Right renal cortex interstitium (tissue), 3 donors: ENCODE measurements at places on chromosomes 7 and 10.

- no peak for DNase-seq
These were observed 260.0 kb downstream of the GRID1 start for GRCh38 chr10:86106616-86107015.

GRCh38 chr7:143288836-143289235, 685 bp downstream of the CASP2 start:
- DNase-seq: no peak

DNA sequence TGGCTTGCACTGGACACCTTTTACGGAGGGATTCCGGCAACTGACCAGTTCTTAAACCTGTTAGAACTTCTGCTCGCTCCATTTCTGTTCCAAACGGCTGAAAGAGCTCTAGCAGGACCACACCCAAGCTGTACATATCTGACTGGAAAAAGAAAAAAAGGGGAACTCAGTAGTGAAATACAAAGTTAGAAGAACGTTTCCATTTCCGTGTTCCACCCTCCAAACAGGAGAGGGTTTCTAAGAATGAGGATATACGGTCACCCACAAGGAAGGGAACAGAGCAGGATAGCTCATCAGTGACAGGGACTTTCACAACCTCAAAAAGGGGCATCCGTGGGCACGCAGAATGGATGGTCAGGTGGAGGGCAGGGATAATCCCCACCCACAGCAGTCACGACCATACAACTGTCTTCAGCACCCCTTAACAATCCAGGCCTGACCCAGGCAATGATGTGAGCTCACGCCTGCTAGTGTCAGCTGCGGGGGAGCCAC, 4.3 kb upstream of the ANKRD61 start:
- no peak for DNase-seq

GRCh38 chr10:77741746-77742145, 104.1 kb upstream of the KCNMA1 start:
- DNase-seq: no peak

- no peak for DNase-seq
These were observed 17.2 kb downstream of the VSTM2A start for GRCh38 chr7:54559401-54559800.

DNA sequence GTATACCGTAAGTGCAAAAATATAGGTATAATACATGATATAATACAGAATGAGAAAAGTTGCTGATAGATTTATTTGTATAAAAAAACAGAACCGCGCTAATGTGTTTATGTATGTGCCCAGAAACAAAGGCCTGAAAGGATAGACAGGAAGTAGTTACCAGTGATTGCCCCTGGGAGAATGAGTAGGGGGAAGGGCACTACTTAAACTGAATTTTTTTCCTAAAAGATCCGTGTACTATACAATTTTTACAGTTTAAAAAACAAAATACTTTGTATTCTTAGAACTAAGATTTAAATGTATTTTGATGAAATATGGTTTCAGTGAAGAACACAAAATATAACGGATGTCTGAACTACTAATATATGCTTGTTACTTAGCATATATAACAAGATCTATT, 2.9 kb downstream of the IPMK start:
- DNase-seq: no peak

DNA sequence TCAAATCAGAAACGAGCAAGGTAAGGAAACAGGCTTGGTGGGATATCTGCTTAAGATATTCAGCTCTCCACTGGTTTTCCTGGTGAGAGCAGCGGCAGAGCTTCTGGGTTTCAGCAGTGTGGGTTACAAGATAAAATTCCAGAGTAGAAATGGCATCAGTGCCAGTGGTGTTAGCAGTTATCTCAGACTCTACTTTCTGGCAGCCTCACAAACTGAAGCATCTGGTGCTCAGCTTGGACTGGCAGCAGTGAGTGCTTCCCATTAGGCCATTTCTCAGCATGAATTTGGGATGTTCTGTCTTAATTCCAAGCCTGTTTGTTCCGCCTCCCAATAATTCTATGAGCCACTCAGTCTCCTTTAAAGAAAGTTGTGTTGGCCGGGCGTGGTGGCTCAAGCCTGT, 6.9 kb upstream of the GSTO2 start:
- DNase-seq: no peak

- no peak for DNase-seq
These were observed 28.8 kb upstream of the OPALIN start for GRCh38 chr10:96387601-96388000.

GRCh38 chr10:132827861-132828539, 42.1 kb upstream of the NKX6-2 start:
- no peak for DNase-seq

- no peak for DNase-seq
These were observed 68.5 kb downstream of the CXCL12 start for GRCh38 chr10:44316187-44316921.

DNA sequence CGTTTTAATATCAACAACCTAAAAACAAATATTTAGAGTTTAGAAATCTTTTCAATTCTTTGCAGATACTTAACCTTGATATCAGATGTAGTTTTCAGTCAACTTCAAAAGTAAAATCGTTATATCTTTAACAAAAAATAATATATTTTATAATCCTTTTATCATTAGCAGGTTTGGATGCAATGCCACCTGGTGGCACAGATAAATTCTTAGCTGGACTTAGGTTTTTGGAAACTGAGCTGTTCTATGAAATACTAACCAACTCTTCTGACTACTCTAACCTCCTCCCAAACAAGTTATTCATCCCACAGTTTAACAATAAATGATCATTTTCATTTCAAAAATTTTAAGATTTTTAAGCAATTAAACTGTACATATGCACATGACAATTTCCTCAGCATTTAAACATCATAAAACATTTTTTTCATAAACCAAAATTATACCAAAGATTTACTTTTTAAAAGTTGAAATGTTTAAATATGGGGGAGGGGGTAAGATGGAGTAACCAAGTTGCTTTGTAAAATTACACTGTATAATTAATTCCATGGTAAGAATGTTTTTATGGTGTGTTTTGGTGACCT, 56.9 kb downstream of the HIBADH start:
- DNase-seq: no peak

GRCh38 chr10:76463111-76463510, 1031.7 kb downstream of the LRMDA start:
- no peak for DNase-seq

- DNase-seq: no peak
These were observed 207.1 kb upstream of the ETV1 start for GRCh38 chr7:14196555-14196954.

DNA sequence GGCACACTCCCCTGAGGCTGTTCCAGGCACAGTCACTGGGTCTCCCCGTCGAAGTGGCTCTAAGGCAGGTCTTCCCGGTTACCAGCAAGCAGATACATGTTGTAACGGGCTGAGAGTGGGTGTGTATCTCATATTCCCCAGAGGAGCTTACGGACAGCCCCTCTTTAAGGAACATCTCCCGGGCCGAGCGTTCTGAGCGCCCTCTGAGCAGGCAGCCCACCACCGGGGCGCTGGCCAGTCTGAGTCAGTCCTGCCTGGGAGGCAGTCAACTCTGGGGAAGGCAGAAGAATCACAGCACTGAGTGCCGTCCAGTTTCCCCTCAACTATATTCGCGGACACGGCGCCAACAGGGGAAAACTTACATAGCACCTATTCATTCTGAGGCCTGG, 117.4 kb downstream of the LHPP start:
- DNase-seq: no peak

DNA sequence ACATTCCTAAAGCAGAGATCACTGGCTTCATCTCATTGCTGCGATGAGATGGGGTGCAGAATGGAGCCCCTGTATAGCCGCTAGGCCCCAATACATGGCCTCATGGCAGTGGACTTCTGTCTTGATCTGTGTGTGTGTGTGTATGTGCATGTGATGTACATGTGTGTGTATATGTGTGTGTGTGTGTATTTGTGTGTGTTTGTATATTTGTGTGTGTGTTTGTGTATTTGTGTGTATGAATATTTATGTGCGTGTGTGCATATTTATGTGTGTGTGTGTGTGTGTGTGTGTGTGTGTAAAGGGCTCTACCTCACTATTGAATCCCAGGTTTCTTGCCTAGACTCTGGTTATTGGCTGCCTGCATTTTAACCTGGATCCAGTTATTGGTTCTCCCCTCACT, 958.2 kb downstream of the GRID1 start:
- no peak for DNase-seq

GRCh38 chr10:86105181-86105580, 261.4 kb downstream of the GRID1 start:
- DNase-seq: no peak

DNA sequence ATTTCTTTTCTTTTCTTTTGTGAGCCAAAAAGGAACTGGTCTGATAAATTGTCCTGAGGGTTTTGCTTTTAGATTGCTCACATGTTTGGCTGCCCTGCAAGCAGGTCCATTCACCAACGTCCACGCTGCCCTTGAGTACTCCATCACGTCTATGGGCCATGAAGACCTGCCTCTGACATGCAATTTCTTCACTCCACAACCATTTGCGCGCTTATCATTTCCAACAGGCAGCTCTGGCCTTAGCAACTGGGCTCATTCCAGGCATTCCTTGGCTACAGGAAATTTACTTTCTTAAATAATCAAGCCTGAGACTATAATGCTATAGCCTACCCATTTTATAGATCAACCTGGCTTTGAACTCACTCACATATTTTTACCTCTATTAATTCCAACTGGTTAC, 408.3 kb upstream of the C7orf33 start:
- DNase-seq: no peak

- no peak for DNase-seq
These were observed 124.1 kb downstream of the CUL2 start for GRCh38 chr10:34966040-34966439.

DNA sequence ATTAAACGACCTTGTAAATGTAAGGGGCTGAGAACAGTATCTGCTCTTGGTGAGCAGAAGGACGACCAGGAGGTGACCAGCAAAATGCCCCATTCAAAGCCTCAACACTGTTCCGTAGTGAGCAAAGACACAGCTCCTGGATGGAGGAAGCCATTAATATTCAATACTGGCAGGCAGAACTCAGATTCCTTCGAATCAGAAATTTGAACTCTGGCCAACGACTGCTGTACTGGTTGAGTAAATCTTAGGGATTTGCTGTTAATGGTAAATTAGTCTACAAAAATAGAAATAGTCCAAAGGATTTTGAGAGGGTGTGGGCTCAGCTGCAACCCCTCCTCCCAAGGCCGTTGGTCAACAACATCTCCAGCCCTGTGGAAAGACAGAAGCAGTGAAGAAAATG, 130.5 kb upstream of the PFKP start:
- DNase-seq: no peak

DNA sequence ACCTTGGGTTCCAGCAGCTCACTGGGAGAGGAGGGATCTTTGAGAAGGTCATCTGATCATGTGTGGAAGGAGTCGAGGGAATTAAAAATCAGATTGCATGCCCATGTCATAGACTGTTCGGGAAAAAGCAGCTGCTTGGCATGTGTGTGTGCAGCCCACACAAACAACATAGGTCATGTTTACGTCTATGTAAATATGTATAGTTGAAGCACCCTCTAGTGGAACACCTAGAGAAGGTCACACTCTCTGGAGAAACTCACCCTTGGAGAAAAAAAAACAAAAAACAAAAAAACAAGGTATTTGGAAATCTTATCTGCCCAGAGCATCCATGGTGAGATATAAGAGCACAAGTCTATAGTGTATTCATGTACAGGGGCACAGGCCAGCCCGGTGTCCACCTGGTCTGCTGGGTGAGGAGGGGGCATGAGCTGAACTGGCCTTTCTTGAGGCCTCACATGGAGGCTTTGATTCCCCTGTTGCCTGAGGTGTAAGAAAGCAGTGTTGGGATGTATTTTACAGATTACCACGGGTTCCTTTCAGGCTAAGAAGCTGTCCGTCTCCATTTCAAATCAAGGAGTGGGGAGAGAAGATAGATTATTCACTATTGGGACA, 98.0 kb downstream of the NPY start:
- no peak for DNase-seq

- DNase-seq: no peak
These were observed 41.4 kb upstream of the NPFFR1 start for GRCh38 chr10:70324951-70325781.

DNA sequence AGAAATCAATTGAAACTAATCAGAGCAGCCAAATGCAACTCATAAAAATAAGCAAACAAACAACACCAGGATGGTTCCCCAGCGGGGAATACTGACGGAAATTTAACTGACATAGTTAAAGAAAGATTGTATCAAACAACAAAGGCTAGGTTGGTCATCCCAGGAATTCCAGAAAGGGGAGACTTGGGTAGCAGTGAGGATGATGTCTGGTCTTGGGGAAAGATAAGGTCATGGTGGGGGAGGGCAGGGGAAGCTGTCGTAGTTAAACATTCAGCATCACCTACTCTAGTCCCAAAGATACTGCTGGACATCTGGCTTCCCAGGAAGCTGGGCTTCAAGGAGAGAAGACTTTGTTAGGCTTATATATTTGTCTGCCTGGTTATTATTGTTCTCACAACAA, 50.4 kb downstream of the DYNC1I1 start:
- no peak for DNase-seq

- DNase-seq: no peak
These were observed 78.4 kb upstream of the GJD4 start for GRCh38 chr10:35526746-35527145.

GRCh38 chr10:100570506-100570905, 34.8 kb downstream of the HIF1AN start:
- DNase-seq: no peak

GRCh38 chr7:107579885-107580715, at the start of gene BCAP29:
TSS of gene BCAP29 (plus strand) at chr7:107580246. CDS start at chr7:107580773, 527 bp downstream.
- DNase-seq: no peak

- DNase-seq: no peak
These were observed at the start of gene PFKP for GRCh38 chr10:3067118-3067858. TSS of gene PFKP (plus strand) at chr10:3067548. CDS start at chr10:3067596, 48 bp downstream.

- no peak for DNase-seq
These were observed 338.9 kb downstream of the GALNT17 start for GRCh38 chr7:71470830-71471229.

DNA sequence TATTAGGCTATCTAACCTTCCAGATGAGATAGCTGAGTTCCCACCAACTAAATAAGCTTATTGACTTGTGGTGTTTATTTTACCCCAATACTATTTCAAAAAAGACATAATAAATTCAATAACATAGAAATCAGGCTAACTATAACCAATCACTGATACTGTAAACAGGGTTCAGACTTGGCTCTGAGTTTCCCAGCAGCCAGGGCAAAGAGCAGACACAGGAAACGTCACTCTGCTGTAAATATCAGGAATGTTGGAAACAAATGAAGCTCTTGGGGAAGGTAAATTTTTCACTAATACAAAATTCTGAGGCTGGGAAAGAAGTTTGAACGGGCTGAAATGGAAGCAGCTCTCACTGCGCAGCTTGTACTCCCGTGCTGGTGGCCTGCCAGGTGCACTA, 114.6 kb downstream of the GALNT11 start:
- DNase-seq: no peak
